ENCODE measurements at places on chromosomes 3 and 15.

- peak; percentile 52 for DNase-seq
Measured at GRCh38 chr15:72474912-72475628, 940 bp downstream of the ARIH1 start.

DNA sequence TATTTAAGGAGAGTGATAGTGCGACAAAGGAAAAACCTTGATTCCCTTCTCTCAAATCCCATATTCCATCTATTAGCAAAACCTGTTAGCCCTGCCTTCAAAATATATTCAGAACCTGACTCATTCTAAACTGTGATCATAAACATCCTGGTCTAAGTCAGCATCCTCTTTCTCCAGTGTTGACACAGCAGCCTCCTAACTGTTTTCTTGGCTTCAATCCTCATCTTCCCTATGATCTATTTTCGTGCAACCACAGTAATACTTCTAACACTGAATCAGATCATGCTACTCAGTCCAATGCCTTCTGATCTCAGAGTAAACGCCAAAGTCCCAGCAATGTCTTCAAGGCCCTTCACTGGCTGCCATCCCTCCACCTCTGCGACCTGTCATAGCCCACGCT, 785.1 kb downstream of the EDEM1 start:
- no peak for DNase-seq

GRCh38 chr15:43625106-43625505, 6.5 kb upstream of the STRC start:
- no peak for DNase-seq

- no peak for DNase-seq
Measured at GRCh38 chr3:190086191-190086590, 34.5 kb downstream of the P3H2 start.

DNA sequence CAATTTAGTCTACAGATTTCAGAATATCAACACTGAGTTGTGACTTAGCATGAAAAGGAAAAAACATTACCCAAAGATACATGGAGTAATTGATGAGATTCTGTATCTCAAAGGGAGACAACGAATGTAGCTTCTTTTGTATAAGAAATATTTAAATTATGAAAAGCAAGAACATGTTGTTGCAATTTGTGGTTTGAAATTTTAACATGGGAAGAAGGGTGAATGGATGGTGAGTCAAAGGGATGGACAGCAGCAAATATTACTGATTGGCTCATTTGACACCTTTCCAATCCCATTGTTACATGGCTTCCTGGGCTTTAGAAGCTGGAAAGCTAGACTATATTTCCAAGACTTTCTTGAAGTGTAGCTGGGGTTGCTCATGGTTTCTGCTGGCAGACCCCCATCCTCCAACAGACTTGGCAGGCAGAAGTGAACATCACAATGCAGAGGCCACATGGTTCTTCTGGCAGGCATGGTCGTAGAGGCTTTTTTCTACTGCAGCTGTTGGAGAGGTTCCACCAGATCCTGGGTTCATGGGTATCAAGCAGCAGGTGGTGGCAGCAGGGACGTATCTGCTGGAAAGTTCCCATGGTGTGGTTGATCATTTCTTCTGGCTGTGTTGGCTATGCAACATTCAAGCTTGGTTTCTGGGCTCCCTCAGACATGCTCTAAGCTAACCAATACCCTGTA, 47.2 kb upstream of the KPNA4 start:
- DNase-seq = peak; percentile 79

DNA sequence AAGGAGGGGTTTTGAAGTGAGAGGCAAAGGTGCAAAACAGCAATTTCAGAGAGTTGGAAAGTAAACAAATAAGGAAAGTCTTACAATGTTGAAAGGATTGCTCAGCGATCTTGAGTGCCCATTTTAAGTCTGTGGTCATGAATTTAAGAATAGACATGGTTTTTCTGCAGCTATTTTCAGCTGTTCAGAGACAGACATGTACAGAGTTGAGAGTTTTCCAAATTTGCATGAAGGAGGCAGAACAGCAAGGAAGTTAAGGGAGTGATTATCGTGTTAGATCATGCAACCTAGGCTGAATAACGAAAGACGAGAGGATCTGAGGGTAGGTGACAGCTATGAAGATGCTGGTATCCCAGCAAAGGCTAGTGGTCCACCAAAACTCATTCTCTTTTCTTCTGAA, 37.2 kb downstream of the DET1 start:
- no peak for DNase-seq

DNA sequence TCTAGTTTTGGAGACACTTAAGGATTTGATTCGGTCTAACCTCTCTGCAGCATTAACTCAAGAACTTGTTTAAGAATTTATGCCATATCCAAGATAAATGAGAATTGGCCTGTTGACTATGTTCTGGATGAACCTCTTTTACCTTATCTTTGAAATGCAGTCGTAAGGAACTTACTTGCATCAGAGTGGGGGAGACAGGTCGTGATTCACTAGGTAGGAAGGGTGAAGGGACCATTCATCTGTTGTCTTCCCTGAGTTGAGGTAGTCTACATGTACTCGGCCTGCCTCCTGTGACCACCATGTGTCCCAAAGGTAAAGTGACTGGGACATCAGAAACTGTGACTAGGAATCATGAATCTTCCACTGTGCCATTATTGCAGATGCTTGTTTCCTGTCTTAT, 248.0 kb upstream of the P2RY1 start:
- no peak for DNase-seq

- no peak for DNase-seq
Measured at GRCh38 chr15:68465861-68466560, 34.0 kb upstream of the ITGA11 start.

GRCh38 chr3:139219463-139219862, 124.4 kb upstream of the MRPS22 start:
- no peak for DNase-seq

- no peak for DNase-seq
Measured at GRCh38 chr3:192850451-192850981, 67.1 kb downstream of the MB21D2 start.

DNA sequence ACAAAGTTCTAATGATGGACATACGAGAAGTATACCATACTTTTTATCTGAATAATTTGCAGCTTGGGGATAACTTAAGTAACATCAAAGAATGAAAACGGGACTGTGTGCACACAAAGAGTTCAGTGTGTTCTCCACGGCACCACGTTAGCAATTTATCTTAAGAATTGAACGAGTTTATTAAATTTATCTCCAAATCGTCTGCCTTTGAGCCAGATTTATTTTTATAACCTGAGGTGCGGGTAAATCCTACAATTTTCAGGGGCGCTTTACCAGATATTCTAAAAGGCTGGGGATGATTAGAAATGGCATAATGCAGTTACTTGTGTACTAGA, 3.5 kb downstream of the CHD2 start:
- no peak for DNase-seq

DNA sequence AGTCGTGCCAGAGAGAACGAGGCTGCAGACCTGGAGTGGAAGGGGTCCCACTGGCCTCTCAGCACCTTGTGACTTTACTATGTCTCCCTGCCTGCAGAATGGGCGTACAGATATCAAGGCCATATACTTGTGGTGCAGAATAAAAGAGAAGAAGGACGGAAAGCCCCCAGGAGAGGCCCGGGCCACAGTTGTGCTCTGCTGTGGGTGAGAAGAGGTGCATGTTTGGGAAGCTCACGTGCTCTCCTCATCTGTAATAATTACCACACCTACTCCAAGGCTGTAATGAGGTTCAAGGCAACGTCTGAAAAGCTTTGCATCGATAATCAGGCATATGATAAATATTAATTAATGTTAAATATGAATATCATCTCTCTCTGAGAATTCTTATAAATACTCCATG, 58.0 kb downstream of the MGLL start:
- DNase-seq = no peak

- no peak for DNase-seq
Measured at GRCh38 chr15:45645026-45645980, 10.5 kb downstream of the SQOR start.

DNA sequence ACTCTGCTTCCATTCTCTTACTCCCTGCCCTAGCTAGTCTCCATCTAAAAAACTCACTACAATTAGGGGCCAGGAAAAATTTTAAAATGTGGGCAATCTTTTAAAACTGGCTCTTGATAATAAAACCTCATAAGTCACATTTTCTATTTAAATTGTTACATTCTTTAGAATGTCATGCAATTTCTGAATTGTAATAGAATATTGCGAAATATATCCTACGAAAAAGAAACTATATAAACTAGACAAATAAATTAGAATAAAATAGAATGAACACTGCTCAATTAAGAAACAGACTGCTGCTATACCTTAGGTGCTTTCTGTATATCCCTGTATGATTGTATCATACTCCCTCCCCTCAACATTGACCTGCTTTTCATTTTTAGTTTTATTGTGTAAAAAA, 826.0 kb downstream of the IGSF11 start:
- DNase-seq = no peak

GRCh38 chr3:64667887-64668581, 19.8 kb downstream of the ADAMTS9 start:
- no peak for DNase-seq

DNA sequence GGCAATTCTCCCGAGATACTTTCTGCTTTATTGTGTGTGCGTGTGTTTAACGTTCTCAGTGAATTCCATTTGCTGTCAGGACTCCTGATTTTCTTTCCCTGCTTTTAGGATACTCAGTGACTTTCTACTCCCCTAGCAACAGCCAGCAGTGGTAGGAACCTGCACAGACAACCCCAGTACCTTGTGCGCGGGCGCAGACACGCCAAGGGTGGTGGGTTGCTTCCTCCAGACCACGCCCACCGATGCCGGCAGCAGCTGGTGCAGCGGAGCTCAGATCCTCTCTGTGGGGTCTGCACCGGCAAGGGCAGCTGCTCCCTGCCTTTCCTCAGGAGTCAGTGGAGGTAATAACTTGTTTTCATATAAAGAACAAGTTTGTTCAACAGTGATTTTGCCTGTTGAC, 225.1 kb upstream of the NDN start:
- DNase-seq = no peak

DNA sequence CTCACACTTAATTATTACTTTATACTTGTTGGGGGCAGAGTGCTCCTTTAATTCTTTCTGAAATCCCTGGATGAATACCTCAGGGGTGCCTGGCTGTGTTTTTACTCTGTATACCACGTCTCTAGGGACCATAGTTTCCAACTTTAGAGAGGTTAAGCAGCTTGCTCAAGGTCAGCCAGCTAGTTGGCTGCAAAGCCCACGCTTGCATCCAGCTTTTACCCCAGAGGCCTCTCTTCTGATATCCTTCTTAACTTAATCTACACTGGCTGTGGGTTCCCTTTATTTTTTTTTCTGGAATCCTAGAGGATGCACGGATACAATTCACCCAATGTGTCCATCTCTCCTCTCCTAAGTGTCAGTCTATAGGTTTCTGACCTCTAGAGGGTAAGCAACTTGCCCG, 1.4 kb downstream of the PDZRN3 start:
- no peak for DNase-seq

DNA sequence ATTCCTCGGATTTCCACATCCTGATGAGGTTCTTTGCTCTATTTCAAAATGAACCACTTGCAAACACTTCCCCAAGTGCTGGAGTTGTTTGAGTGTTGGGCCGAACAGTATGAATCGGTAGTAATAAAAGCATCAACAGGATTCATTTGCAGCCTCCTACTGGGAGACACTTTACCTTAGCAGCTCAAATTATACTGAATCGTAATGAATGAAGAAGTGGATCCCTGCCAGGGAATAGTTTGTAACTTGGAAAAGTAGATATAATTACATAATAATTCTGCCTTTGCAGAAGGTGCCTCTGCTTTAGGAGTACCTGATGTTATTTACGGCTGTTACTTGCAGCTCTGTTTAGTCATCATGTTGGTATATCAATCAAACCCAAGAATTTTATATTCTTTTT, 669.1 kb downstream of the CADM2 start:
- no peak for DNase-seq

GRCh38 chr3:150158943-150159625, 188.4 kb upstream of the PFN2 start:
- peak; percentile 86 for DNase-seq

- no peak for DNase-seq
Measured at GRCh38 chr3:173886-174285, 22.7 kb upstream of the CHL1 start.

- DNase-seq = no peak
Measured at GRCh38 chr3:179072100-179072438, 460 bp upstream of the ZMAT3 start.

- peak; percentile 75 for DNase-seq
Measured at GRCh38 chr3:72152551-72153476, 367.9 kb upstream of the PROK2 start.

DNA sequence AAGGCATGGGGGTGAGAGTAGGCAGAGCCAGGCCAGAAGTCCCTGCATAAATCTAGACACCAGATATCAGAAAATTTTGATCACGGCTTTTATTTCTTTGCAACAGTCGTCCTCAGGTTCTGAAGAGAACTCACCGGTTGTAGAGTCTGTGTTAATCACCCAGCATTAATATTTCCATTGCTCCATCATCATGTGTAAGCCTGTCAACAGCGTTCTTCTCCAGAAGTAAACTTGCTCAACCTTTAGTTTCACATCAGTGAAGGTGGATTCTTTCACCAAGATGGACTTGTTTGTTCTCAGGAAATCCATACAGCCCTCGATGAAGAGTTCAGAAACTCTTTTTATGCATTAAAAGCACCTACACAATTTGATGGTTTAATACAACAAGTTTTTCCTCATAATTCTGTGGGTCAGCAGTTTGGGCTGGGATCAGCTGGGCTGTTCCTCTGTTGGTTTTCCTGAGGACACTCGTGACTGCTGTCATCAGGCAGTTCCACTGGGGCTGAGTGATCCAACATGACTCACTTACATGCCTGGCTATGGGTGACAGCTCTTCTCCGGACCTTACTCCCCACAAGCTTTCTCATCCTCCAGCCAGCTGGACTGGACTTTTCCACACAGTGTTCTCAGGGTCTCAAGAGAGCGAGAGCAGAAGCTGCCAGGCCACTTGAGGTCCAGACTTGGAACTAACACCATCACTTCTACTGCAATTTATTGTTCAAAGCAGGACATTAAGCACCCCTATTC, 303.4 kb downstream of the ZNF621 start:
- DNase-seq = no peak

GRCh38 chr15:74795966-74796625, 14.2 kb downstream of the CSK start:
- DNase-seq = no peak

DNA sequence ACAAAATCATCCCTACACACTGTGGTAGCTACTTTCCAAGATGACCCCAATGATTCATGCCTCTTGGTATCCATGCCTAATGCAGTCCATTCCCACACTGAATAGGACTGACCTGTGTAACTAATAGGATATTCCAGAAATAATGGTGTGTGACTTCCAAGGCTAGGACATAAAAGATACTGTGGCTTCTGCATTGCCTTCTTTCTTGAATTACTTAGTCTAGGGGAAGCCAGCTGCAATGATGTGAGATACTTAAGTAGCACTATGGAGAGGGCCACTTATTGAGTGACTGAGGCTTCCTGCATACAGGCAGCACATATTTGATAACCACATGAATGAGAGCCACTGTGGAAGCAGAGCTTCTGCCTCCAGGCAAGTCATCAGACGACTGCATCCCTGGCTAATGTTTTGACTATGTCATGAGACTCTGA, 50.1 kb downstream of the NR1I2 start:
- DNase-seq = no peak
